ENCODE measurements at places on chromosomes 3 and 15.

DNA sequence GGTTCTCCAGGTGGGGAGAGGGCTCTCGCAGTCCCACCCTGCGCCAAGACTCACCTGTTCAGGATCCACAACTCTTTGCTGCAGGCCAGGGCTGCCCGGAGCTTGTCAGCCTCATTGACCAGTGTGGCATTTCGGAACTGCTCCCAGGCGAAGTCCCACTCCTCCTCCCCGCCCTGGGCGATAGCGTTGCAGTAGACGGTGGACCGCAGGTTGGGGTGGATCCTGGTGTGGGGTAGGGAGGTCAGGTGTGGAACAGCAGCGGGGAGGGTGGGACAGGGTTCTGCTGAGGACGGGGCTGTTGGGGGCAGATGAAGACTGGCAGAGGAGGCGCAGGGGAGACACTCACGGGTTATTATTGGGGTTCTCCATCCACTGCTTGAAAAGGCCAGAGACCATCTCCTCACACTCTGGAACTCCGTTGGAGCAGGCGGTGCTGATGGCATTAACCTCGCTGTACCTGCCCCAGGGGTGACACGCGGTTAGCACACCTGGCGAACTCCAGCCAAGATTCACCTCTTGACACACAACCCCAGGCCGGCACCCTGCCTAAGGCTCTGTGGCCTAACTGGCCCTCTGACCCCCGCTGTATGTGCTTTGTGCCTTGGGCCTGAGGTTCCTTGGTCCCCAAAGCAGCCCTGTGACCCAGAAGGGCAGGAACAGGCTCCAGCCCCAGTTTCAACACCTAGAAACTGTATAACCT is 16.1 kb downstream of the MESP2 start:
- DNase-seq, result no peak

DNA sequence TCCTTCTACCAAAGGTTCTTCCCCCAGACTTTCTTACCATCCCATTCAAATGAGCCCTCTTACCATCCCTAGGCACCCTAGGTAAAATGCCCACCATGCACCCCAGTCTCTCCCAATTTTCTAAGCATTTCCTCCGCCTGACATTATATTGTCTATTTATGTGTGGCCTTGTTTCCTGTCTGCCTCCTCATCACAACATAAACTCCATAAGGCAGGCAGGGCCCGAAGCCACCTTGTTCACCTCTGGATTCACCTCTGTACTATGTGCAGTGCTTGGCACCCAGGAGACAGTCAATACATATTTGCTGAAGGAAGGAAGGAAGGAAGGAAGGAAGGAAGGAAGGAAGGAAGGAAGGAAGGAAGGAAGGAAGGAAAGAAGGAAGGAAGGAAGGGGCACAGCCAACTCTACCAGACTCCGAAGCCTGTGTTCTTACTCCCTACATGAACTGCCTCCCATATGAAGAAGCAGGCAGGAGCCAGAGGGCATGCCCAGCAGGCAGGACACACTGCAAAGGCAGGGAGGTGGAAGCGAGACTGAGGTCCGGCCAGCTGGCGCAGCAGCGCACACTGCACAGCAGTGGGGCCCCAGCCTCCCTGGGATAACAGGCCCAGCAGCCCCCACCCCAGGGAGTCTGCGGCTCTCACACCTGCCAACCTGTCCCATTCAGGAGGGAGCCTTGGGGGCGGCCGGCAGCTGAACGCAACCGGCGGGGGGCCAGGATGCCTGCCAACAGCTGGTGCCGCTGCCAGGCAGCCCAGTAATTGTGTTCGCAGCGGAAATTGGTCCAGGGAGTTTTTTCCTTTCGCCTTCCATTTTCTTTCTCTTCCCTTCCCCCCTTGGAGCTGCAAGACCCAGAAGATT is 106.0 kb upstream of the LINGO1 start:
- DNase-seq, result no peak

DNA sequence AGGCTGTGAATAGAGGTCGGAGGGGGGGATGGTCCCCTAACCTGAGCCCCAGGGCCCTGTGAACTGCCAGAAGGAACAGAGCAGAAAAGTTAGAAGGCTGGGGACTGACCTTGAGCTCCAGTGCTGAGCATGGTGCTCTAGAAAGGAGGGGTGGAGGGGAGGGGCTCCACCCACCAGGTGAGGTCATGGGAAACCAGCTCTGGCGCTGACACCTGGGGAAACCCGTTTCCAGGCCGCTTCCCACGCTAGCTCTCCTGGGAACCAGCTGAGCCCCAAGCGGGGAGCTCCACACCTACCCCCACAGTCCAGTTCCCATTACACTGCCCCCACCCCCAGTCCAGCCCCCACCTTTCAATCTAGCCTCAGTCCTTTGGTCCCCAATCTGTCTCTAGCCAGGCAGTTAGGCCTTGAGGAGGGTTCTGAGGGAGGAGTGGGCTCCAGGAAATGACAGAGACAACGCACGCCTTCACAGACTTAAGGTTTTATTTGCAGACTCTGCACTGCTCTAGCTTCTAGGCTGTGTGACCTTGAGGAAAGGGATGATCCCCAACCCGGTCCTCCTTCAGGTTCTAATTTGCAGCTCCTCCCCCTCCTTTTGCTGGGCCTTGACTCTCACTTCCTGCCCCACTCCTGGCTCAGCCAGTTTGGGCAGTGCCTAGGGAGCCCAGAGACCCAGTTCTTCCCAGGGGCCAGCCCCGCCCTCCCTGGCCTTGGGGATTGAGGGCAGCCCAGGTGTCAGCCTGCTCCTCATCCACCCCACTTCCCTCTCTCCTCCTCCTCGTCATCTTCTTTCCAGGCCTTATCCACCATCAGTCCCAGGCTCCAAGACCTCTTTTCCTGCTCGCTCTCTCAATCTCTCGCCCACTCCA is 2.1 kb downstream of the RHOV start:
- no peak for DNase-seq

DNA sequence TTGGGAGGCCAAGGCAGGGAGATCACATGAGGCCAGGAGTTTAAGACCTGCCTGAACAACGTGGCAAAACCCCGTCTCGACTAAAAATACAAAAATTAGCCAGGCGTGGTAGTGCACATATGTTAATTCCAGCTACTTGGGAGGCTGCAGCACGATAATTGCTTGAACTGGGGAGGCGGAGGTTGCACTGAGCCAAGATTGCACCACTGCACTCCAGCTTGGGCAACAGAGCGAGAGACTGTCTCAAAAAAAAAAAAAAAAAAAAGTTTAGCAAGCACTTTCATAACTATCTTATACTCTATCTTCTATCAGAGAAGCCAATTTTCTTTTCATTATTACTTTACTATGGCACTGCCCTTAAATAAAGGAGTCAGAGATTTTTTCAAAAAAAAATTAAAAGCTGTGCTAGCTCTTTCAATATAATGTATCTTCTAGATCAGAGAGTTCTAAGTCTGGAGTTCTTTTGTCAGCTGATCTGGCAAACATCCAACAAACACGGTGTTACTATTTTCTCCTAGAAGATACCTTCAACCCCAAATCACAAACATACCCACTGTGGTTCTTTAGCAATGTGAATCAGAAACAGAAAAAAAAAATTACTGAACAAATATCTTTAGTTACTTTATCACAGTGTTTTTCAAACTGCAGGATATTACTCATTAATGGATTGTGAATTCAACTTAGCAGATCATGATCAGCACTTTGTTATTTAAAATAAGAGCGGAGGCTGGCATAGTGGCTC is 3.0 kb downstream of the ZNF770 start:
- no peak for DNase-seq

GRCh38 chr15:78750566-78750965 is 60.7 kb downstream of the ADAMTS7 start:
- no peak for DNase-seq

- DNase-seq, result peak; percentile 52
These were observed 28.0 kb downstream of the KLHDC8B start for GRCh38 chr3:49199239-49199899.

DNA sequence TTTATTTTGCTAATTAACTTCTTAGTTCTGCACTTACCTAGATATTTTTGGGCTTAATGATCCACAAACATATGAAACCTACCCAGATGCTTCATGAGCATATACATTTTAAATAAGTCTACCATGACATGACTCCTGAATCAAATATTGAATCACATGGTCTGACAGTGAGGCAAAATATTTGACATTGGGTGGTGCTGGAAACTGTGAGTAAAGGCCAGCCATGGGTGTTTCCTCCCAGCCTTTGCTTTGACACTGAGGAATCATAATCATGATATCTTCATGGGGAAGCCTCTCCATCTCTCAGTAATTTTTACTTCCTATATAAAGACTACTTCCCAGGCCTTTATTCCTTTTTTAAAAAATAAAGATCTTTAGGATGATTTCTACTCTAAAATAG is 22.8 kb upstream of the SSR3 start:
- DNase-seq, result no peak

DNA sequence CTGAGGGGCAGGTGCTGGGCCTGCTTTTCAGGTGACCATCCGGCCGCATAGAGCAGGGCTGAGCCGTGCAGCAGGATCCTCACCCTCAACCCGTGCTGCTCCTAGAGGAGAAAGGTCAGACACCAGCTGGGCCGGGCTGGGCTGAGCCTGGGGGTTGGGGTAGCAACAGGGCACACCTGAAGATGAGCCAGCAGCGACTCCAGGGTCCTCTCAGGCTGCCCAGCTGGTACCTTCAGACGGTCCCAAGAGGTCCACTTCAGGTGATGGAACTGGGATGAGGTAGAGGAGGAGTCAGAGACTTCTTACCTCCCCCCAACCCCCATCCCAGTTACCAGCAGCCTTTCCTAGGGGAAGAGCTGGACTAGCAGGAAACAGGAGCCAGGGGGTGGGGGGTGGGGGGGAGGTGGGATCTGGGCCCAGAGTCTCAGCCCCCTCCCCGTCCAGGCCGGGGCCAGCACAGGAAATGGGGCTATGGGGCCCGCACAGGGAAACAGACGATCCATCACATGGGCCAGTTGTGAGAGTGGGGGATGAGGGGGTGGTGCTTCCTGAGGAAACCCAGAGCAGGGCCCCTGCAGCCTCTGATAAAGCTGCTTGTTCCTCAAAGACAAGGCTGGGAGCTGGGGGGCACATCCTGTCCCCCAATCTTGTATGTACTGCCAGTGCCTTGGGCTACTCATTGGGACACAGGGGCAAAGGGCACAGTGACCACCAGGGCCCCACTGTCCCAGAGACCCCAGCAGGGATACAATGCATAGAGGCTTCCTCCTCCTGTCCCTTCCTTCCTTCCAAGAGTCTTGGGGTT is 3.0 kb downstream of the INKA1 start:
- peak; percentile 22 for DNase-seq

- no peak for DNase-seq
These were observed 12.5 kb upstream of the CSPG4 start for GRCh38 chr15:75725006-75725718.

DNA sequence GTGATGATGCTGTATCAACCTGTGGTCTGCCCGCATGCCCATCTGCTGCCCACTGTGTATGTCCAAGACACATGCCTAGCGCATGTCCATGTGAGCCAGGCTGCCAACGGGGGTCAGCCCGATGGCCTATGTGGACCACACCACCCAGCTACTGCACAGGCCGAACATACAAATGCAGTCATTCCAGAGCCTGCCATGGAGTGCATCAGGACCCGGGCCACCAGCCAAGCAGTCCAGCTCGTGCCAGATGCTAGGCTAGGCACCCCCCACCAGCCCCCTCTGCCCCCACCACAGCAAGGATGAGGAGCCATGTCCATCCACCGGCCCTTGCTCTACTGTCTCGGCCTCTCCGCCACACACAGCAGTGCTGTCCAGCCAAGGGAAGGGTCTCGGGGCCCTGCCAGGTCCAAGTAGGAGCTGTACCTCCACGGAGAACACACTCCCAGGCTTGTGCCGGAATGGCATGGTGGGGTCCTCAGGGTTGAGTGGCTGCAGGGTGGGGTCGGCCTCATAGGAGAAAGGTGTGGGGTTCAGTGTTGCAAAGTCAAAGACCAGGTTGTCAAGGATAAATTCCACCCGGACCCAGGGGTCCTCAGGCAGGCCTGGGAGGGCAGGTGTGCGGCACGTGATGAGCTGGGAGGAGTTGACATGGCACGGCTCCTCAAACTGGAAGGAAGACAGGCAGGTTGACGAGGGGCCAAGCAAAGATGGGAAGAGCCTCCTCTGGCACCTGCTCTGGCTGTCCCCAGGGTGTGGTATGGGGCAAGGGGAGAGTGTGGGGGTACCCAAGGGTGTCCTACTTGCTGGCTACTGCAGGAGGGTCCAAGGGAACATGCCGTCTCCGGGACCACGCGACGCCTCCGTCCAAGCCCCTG is 15.3 kb downstream of the PLXNB1 start:
- DNase-seq, result peak; percentile 67

GRCh38 chr15:77415450-77416147 is 4.3 kb downstream of the PEAK1 start:
- DNase-seq, result no peak

DNA sequence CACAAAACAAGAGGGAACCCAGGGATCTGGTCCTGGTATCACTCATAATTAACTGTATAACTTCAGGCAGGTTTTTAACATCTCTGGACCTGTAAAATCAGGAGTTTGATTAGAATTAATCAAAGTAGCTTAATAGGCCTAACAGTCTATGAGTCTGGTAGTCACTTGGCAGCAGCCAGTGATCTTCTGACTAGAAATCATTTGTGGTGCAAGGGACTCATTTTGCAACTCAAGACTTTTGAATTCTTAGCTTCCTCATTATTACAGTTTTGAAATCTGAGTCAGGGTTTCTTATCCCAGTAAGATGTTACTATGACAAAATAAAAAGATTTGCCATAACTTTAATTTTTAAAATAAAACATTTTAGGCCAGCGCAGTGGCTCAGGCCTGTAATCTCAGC is 70.8 kb downstream of the TMCC1 start:
- no peak for DNase-seq

GRCh38 chr15:67433495-67434099 is 87.3 kb upstream of the C15orf61 start:
- DNase-seq, result no peak

- no peak for DNase-seq
These were observed 150.6 kb downstream of the ADAMTS17 start for GRCh38 chr15:100191161-100191560.

- DNase-seq, result no peak
These were observed 60.0 kb downstream of the PLOD2 start for GRCh38 chr3:146100825-146101444.

GRCh38 chr15:66400351-66400774 is 13.7 kb downstream of the MAP2K1 start:
- DNase-seq, result no peak

- no peak for DNase-seq
These were observed 64.7 kb downstream of the ATP13A4 start for GRCh38 chr3:193489949-193490348.

- no peak for DNase-seq
These were observed 47.1 kb upstream of the TERB2 start for GRCh38 chr15:44909423-44909822.

GRCh38 chr15:42364529-42364928 is 5.2 kb downstream of the CAPN3 start:
- no peak for DNase-seq

DNA sequence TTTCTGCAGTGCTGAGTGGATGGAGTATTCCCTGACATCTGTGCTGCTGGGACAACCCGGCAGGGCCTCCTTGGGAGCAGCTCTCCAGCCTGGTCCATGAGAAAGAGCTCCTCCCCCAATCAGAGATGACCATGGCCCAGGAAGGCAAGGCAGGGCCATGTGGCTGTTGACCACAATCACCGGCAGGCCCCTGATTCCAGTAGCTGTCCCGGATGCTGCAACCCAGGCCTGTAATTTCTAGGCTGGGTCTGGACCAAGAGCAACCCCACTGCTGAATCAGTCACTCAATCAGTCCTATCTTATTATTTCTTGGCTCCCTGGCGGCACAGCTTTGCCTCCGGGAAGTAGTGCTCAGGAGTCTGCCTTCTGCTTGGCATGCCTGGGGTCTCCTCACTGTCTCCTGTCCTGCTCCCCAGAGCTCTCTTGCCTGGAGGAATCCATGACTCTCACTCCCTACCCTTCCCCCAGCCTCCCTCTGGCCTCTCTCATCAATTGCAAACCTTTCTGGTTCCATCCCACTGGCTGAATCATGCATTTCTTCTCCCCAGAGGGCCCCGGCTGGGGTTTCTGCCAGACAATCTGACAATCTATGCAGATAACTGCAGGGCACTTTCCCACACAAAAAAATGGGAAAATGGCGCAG is 32.6 kb upstream of the ITGA11 start:
- DNase-seq, result no peak

Measured in hypothalamus (tissue), 51 donors.